ENCODE measurements at places on chromosomes 5 and 9.

- no peak for DNase-seq
These were observed 2.5 kb upstream of the HNRNPAB start for GRCh38 chr5:178201927-178202235.

GRCh38 chr9:3936520-3937235, 363.2 kb downstream of the GLIS3 start:
- DNase-seq: no peak

GRCh38 chr5:159877016-159877415, 39.3 kb upstream of the ADRA1B start:
- no peak for DNase-seq

- no peak for DNase-seq
These were observed 2.5 kb downstream of the KCNT1 start for GRCh38 chr9:135704483-135704882.

GRCh38 chr5:138273834-138274188, 610 bp downstream of the GFRA3 start:
- DNase-seq: no peak

DNA sequence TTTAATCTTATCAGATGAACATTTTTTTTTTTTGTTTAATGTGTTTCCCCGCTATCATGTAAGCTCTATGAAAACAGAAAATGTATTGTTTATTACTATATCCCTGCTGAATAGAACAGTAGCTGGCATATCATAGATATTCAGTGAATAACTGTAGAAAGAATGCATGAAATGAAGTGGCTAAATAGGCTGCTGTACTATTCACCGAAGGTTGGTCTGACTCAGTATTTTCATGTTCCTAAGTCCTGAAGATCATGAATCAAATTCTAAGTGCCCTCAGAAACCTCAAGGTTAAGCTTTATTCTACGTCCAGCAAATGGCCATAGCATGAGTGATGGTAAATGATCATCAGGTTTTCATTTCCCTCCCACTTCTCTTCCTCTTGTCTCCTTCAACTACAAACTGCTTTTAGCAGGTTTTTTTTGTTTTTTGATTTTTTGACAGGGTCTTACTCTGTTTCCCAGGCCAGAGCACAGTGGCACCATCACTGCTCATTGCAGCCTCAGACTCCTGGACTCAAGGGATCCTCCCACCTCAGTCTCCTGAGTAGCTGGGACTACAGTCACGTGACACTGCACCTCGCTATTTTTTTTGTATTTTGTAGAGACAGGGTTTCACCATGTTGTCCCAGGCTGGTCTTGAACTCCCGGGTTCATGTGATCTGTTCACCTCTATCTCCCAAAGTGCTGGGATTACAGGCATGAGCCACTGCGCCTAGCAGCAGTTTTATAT, 19.1 kb upstream of the ZFAND5 start:
- no peak for DNase-seq

DNA sequence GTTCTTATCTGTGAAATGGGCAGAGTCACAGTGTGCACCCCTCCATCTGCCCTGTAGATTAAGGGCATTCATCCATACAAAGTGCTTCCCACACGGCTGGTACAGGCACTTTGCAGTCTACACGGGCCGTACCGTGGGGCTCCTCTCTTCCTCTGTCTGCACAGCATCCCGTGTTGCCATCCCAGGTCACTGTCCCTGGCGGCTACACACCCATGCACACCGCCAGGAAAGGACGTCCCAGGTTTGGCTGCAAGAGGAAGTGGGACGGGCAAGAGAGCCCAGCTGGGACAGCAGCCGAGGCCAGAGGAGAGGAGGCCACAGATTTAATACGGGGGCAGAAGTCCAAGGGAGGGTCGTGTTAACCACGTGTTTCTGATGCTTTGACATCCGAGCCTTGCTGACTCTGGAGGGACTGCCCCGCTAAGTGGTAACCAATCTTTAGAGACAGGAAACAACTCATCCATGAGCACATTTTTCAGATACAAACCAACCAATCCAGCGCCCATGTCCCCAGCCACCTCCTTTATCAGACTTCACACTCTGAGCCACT, 120.0 kb downstream of the ZNF354C start:
- DNase-seq: no peak

GRCh38 chr5:5009240-5009639, 130.9 kb upstream of the ADAMTS16 start:
- no peak for DNase-seq

DNA sequence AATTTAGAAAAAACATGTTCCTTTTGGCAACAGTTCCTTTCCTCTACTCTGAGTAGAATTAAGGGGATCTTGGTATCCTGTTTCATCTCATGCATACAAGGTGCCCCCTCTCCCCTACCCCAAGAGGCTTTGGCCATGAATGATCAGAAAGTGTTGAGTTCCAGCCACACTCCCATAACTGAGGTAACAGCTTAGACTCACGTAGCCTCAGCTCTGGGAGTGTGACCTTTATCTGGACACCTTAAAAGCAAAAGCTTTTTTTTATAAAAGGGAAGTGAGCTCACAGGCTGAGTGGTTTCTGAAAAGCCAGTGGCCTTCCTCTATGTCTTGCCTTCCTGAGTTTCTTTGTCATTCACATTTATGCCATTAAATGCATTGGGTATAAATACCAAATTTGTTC, 900 bp upstream of the HAVCR2 start:
- peak; percentile 66 for DNase-seq

GRCh38 chr5:61811052-61811451, 479.0 kb downstream of the ZSWIM6 start:
- DNase-seq: no peak

DNA sequence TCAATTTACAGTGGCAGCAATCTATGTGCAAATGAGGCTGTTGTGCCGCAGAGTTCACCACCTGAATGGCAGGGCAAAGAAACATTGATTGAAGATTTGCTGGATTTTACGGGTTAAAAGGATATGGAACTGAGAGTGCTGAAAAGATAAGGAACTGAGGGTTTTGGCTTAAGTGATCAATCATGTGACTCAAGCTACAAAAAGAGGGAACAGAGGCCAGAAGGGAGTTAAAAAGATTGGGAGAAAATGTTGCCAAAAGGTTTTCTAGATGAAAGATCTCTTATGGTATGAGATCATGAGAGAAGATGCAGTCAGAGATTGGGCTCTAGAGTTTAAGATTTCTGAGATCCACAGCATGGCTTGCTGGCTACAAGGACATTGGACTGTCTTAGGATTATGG, 7.9 kb upstream of the RIMOC1 start:
- DNase-seq: no peak

GRCh38 chr9:136566901-136567300, 21.1 kb upstream of the NOTCH1 start:
- no peak for DNase-seq

Data from activated CD4-positive, alpha-beta T cell treated with anti-CD3 and anti-CD28 coated beads, Interleukin-2, Interleukin-6, amounts not matched to agents 100 ng/mL and 50 ng/mL, durations not matched to agents 16 hours and 8 hours (primary cell).